ENCODE measurements at places on chromosomes 1 and 21.
A peak's percentile ranks its signal among the peaks of the same experiment; 100 is the strongest.

DNA sequence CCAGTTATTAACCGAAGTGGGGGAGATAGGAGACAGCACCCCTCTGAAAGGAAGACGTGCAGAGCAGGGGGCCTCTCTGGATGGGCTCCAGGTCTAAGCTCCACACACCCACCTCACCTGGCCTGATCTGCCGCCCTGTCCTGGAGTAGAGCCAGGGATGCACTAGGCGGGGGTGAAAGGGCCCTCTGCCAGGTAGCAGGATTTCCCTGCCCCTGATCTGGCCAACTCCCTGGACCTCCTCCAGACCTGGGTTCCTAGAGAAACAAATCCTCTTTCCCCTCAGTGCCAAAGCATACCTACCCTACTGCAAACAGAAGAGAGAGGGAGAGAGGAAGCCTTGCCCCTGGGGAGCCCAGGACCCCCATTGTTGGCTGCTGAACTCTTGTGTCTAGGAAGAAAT, 2.0 kb downstream of the CRABP2 start:
- DNase-seq: no peak

GRCh38 chr1:67612788-67613241, 72.2 kb upstream of the GADD45A start:
- no peak for DNase-seq

- no peak for DNase-seq
Observed at GRCh38 chr1:3930301-3931006, 30.4 kb upstream of the C1orf174 start.

DNA sequence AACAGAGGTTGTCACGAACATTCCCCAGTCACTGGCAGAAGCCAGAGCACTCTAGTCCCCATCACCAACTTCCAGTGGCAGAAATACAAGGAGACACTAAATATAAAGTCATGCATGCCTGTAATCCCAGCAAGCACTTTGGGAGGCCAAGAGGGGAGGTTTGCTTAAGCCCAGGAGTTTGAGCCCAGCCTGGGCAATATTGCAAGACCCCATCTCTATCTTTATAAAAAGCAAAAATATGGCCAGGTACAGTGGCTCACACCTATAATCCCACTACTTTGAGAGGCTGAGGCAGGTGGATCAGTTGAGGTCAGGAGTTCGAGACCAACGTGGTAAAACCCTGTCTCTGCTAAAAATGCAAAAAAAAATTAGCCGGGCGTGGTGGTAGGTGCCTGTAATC, 6.4 kb downstream of the CYB5RL start:
- no peak for DNase-seq

DNA sequence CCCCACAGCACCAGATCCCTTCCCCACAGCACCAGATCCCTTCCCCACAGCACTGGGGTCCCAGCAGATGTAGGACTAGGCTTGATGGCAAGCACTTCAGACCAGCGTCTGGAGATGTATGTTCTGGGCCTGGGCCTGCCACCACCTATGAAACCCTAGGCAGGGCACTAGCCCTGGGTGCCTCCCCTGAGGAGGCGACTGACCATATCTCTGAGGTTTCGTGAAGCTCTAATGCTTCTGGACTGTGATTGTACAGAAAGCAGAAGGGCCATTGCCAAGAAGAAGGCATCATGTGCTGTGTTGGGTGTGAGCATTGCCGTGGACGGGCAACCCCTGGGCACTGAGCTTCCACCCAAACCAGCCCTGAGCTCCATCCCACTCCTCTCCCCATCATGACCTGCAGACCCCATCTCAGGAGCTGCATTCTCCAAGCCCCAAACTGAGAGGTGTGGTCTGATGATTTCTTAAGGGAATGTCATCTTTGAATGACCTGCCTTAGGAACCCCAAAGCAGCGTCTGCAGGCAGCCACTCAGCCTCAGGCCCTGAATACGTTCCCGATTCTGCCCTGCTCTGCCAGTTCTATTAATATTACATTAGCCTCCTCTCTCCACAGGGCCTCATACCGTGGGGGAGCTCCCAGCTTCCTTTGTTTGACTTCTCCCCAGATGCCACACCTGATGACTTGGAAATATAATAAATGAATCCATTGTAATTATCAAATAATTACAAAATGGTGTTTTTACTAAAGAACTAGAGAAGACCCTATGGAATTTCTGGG, 163.4 kb downstream of the TRIM33 start:
- DNase-seq: no peak

GRCh38 chr21:35138665-35139381, 89.7 kb upstream of the RUNX1 start:
- peak; percentile 0 for DNase-seq

GRCh38 chr1:50969611-50970508, at the start of gene CDKN2C:
Gene CDKN2C, plus strand, starts transcription at chr1:50970245. Its CDS starts 124 bp downstream, at chr1:50970369.
- peak; percentile 97 for DNase-seq

GRCh38 chr1:64514197-64514765, 44.4 kb downstream of the CACHD1 start:
- no peak for DNase-seq

DNA sequence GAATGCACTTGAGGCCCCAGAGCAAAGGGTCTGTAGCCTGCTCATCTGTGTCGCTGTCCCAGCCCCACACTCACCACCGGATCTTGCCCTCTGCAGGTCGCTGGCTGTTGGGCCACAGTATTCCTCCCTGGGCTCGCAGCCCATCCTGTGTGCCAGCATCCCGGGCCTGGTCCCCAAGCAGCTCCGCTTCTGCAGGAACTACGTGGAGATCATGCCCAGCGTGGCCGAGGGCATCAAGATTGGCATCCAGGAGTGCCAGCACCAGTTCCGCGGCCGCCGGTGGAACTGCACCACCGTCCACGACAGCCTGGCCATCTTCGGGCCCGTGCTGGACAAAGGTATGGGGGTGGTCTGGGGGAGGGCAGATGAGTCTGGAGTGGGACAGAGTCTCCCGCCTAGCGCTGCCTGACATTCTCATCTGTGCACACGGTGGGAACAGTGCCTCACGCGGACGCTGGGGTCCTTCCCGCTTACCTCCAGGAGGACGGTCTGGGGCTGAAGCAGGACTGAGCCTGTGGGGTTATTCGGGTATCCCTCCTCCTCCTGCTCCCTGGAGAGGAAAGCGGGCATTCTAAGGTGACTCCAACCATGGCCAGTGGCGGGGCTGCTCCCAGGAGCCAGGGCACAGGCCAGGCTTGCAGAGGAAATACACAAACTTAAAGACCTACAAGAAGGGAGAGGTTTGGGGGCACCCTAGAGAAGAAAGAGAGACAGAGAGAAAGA, 15.9 kb downstream of the WNT3A start:
- DNase-seq: no peak

DNA sequence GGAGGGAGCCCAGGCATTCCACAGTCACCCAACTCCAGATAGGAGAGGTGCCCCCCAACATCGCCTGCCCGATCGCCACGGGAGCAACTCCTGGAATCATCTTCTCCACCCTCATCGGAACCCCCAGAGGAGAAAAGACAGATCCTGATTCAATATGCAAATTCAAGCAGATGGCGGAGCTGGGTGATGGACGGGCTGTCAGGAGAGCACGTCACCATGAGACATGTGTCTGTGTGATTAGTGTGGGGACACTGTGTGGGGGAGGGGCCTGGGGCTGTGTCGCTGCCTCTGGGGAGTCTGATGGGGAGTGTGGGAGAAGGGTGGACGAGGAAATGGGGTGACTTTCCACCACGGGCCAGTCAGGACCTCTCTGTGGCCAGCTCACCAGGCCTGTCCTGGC, 90.2 kb upstream of the CSF3R start:
- DNase-seq: no peak
